ENCODE measurements at places on chromosomes 2 and 18. TPM values are rescaled to one million over a fixed set of nuclear protein-coding genes. Genes with fewer than 3 reads are reported as not detected.

DNA sequence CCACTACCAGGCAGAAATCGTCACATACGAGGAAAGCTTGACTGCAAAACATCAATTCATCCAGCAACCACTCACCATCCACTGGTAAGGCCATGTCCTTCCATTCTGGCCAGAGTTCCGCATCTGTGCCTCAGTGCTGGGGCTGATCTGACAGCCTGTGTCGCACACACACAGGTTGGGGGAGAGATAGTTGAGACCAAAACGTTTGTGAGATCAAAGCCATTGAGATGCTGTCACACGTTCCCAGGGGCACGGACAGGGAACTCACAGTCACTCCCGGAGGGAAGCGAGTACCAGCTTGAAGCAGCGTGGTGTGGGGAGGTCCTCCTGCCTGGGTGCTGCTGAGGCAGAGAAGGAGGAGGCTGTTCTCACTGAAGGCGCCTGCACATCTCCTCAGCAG is 458.5 kb upstream of the SALL3 start:
- no peak for DNase-seq

- DNase-seq = no peak
These were observed 758.1 kb upstream of the ACVR2A start for GRCh38 chr2:147086715-147087114.

TMEM163 gene
- total RNA-seq = 1.1 TPM

HNRNPA3 gene
- 31.8 TPM for total RNA-seq

DNA sequence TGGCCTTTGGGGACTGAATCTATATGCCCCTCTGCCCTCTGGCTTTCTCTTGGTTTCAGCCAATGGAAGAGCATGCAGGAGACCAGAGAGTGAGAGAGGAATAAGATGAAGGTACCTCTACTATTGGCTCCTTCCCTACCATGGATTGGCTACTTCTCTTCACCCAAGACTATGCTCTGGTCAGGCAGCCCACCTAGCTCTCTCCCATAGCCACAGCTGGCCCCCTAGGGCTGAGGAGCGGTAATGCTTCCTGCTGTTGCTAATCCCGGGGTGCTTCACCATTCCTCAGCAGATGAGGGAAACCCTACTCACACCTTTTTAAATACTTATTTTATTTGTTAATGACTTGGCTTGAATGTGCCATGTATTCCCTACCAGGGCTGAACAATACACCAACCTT is 142.4 kb downstream of the MREG start:
- no peak for DNase-seq

REG3G gene
- not detected for total RNA-seq

DNA sequence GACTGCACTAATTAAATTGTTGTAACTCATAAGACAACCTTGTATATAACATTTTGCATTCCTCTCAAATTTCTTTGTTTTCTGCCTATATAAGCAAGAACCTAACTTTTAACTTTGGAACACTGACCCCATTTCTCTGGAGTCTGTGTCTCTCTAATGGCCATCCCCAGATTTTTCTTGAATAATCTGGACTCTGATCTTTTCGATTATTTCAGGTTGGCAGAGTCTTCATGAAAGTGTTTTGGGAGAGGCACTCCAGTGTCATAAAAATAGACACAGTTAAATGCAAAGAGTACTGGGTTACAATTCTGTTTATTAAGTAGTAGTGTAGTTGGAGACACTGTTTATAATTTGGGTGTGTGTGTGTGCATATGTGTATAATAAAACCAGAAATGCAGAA is 1467.7 kb upstream of the CELF4 start:
- no peak for DNase-seq

DNA sequence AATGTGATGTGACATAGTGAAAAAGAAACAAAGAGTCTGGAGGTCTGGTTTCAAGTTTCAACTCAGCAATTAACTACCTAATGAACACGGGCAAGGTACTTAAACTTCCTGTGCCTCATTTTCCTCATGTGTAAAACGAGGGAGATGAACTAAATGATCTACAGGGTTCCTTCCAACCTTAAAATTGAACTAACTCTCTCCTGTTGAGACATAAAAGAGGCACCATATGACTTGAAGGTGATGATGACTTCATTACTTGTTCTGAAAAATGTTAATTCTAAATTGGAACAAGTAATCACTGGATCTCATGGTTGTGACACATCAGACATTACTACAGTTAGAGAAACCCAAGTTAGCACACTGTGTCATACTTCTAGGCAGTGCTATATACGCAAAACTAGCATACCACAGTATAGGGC is 8.9 kb upstream of the REL start:
- DNase-seq = no peak

DNA sequence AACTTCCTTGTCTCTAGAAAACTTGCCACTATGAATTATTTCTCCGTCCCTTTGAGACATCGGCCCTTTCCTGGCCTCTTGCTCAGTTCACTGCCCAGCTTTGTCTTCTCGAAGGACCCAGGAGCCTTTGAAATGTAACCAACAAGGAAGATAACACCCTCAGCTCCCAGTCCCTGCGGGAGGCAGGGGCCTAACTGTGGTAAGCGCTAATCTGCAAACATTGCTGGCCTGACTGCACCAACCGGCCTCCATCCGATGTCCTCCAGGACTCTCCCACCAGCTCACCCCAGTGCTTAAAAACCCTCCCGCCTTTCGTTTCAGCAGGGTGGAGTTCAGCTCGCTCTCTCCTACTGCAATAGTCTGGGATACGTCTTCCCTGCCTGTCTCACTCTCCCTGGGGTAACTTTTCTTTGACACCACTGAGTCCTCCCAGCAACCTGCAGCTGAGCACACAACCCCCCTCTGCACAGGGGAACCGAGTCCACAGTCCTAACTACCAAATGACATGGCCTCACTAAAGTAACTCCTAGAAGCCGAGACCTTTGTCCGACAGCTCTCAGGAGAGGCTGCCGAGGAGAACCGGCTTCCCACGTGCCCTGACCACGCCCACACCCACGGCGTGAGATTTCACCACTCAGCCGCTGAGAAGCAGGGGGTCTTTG is 76.1 kb downstream of the MBP start:
- no peak for DNase-seq

- no peak for DNase-seq
These were observed 202.9 kb upstream of the TPO start for GRCh38 chr2:1210352-1210751.

DNA sequence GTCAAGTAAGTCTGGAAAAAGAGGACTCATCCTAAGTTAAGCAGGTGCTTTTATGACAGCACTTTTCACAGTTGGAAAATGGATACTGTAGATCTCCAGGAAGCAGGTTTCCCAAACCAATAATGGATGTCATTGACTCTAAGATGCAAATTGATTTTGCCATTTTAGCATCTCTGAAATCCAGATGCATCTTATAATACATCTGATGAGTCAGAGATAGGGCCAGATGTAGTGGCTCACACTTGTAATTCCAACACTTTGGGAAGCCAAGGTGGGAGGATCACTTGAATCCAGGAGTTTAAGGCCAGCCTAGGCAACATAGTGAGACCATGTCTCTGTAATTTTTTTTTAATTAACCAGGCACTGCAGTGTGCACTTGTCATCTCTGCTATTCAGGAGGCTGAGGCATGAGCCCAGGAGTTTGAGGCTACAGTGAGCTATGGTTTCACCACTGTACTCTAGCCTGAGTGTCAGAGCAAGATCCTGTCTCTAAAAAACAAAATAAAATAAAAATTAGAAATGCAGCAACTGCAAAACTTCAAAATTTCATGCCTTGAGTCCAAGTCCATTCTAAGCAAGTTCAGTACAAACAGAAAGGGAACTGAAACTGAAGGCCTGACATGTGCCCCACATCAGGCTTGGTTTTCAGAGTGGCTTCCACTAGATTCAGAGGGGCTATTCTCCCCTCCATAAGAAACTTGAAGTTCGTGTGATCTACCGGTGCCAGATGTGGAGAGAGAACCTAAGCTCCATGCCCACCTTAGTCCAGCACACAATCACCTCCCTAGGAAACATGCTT is 267.8 kb upstream of the NCKAP5 start:
- DNase-seq = no peak

NT5DC4 gene
- total RNA-seq = not detected

GRCh38 chr2:45869165-45869501 is 217.7 kb downstream of the PRKCE start:
- DNase-seq = no peak

DNA sequence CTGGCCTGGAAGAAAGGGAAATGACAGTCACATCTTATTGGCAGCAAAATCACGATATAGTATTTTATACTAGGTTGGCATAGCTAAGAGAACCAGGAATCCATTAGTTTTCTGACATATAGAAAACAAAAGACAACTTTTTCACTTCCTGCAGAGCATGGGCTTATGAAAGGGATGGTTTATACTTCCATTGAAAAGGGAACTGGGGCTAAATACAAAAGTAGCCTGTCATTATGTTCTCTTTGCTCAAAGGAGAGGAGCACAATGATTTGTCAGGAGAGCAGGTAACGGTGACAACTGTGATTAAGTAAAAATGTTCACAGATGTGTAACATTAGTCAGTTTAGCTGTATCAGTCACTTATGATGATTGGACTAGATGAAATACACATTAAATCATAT is 46.4 kb downstream of the SLC25A12 start:
- DNase-seq = no peak

GRCh38 chr2:169108099-169108884 is 38.9 kb downstream of the DHRS9 start:
- no peak for DNase-seq

- no peak for DNase-seq
These were observed 147.3 kb upstream of the CYP1B1 start for GRCh38 chr2:38223256-38223655.

CCL20 gene
- 0.60 TPM for total RNA-seq

Data from lung microvascular endothelial cell (primary cell).